Lower leg skin (tissue), 4 donors: ENCODE measurements at places on chromosomes 7 and 10. TPM values are rescaled to one million over a fixed set of nuclear protein-coding genes. Genes with fewer than 3 reads are reported as not detected.

DGKI gene
- 1.1 TPM for total RNA-seq

SDK1 gene
- 1.9 TPM for total RNA-seq

RAB19 gene
- total RNA-seq = 1.5 TPM

CABCOCO1 gene
- 0.46 TPM for total RNA-seq

DRGX gene
- not detected for total RNA-seq

DPYSL4 gene
- not detected for total RNA-seq

GDF10 gene
- 0.23 TPM for total RNA-seq

ADAM12 gene
- total RNA-seq = 0.26 TPM
